ENCODE measurements at places on chromosomes 5 and 9. TPM values are rescaled to one million over a fixed set of nuclear protein-coding genes. Genes with fewer than 3 reads are reported as not detected.

Gene NUTM2F
- total RNA-seq = not detected

Gene LEAP2
- total RNA-seq = 1.5 TPM

Gene PCDHGB2
- 4.4 TPM for total RNA-seq

Gene ZNF462
- total RNA-seq = 16.8 TPM

Gene PCDHGA3
- 13.3 TPM for total RNA-seq

GRCh38 chr5:35665096-35665495 is 47.4 kb downstream of the SPEF2 start:
- no peak overlapping the region for H3K4me3 ChIP-seq
- H3K27ac ChIP-seq = no peak overlapping the region
- no peak for DNase-seq
- H3K4me1 ChIP-seq = no peaks in the 10 kb centered on the region

DNA sequence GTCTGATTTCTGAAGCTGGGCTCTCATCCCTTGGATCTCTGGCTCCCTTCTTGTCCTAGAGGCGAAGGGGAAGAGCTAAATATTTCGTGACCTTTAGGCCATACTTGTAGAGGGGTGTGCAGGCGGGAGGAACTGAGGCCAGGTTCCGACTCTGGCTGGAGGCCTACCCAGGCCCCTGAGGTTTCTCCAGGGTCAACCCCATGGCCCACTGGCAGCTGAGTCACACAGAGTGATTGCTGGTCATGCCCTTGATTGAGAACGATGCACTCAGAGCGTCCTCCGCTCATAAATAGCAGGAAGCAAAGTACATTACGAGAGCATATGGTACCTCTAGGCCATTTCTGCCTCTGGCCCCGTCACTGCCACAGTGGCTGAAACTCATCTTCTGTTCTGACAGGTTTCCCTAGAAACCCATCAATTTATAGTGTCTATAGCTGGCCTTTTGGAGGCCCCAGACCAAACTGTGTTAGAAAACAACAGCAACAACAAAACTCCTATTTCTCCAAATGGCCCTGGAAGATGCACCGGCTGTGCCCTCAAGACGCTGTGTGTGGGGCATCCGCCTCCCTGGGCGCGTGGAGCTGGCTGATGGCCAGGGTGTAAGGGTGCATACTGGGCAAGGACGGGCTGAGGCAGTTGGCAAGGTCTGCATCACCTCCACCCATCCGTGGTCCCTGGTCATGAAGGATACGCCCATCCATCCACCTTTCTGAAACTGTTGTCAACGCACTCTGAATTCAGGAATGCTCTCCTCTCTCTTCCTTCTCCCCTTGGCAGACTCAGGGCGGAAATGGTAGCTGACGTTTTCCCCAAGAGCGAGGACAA is 32.9 kb upstream of the FCN1 start:
- DNase-seq = no peak
- H3K36me3 ChIP-seq = no peaks in the 10 kb centered on the region

- no peak overlapping the region for H3K4me3 ChIP-seq
- no peaks in the 10 kb centered on the region for H3K4me1 ChIP-seq
- DNase-seq = no peak
- H3K27me3 ChIP-seq = no peaks in the 10 kb centered on the region
Observed at GRCh38 chr5:62684310-62684709, 105.7 kb downstream of the LRRC70 start.

DNA sequence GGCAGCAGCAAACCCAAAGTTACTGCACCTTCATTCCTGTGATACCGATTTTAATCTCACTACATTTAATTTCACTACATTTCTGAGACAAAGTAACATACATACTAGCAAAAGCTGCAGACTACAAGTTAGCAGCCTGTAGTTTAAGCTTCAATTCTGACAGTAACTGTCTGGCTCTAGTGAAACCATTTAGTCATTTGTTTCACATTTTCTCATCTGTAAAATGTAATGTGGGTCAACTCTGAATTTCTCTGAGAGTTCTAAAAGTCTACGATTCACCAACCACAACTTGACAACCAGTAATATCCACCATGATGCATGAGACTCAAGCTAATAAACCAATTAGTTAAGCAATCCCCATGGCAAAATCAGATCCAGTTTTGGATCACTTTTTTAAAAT is 408.9 kb downstream of the PDE4D start:
- peaks cover 11% of the 10 kb centered on the region for H3K4me1 ChIP-seq
- H3K27me3 ChIP-seq = no peaks in the 10 kb centered on the region
- H3K27ac ChIP-seq = no peak overlapping the region
- DNase-seq = no peak

GRCh38 chr9:35114840-35115628 is 628 bp downstream of the ATOSB start:
- peak; percentile 83 for DNase-seq
- H3K27me3 ChIP-seq = no peaks in the 10 kb centered on the region

GRCh38 chr5:156798201-156798600 is 51.9 kb upstream of the PPP1R2B start:
- H3K27me3 ChIP-seq = no peaks in the 10 kb centered on the region
- no peak for DNase-seq
- no peak overlapping the region for H3K4me3 ChIP-seq
- no peak overlapping the region for H3K27ac ChIP-seq

DNA sequence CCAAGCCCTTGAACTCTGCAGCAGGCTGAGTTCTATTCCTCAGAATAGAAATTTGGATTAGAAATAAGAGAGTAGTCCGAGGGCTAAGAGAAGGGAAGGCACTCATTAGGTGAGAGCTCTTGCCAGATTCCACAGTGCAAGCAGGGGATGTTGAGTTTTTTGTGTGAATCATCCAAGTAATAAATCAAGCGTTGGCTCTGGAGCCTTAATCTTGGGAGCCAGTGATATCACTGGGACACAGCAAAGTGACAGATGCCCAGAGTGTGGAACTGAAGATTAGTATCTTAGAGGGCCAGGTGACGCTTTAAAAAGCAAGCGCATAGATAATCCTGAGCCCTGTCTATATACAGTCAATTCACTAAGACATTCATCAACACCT is 60.3 kb downstream of the FOXD1 start:
- peaks cover 12% of the 10 kb centered on the region for H3K27me3 ChIP-seq
- H3K27ac ChIP-seq = no peak overlapping the region
- H3K4me3 ChIP-seq = no peak overlapping the region
- no peak for DNase-seq

Measured in heart left ventricle (tissue), 16 donors.